ENCODE measurements at places on chromosomes 7 and 10.

DNA sequence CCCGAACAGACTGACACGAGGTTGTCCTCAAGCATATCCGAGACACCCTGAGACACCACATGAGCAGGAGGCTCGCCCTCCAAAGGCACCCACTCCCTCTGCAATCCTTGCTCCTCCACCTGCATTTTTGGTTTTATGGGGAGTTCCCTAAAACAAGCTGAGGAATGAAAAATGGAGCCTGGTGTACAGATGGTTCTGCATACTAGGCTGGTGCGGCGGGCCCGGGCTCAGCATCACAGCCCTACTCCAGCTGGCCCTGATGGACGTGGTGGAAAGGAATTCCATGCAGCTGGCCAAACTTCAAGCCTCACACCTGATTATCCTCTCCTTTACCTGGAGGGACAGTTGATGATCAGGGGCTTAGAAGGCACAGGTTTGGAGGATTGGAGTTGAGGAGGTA lies 30.3 kb upstream of the JAKMIP3 start:
- no peak overlapping the region for H3K4me3 ChIP-seq
- no peaks in the 10 kb centered on the region for H3K36me3 ChIP-seq
- H3K27me3 ChIP-seq: no peaks in the 10 kb centered on the region
- peaks cover 9% of the 10 kb centered on the region for H3K4me1 ChIP-seq
- no peak for DNase-seq

GRCh38 chr7:43394441-43395130 lies 188.3 kb upstream of the STK17A start:
- DNase-seq: no peak
- H3K27me3 ChIP-seq: no peaks in the 10 kb centered on the region
- H3K4me3 ChIP-seq: no peak overlapping the region
- no peaks in the 10 kb centered on the region for H3K4me1 ChIP-seq

- no peak overlapping the region for H3K4me3 ChIP-seq
- H3K4me1 ChIP-seq: peaks cover 8% of the 10 kb centered on the region
- H3K27me3 ChIP-seq: no peaks in the 10 kb centered on the region
- no peak overlapping the region for H3K27ac ChIP-seq
Observed at GRCh38 chr7:129332254-129333035, 101.8 kb upstream of the STRIP2 start.

DNA sequence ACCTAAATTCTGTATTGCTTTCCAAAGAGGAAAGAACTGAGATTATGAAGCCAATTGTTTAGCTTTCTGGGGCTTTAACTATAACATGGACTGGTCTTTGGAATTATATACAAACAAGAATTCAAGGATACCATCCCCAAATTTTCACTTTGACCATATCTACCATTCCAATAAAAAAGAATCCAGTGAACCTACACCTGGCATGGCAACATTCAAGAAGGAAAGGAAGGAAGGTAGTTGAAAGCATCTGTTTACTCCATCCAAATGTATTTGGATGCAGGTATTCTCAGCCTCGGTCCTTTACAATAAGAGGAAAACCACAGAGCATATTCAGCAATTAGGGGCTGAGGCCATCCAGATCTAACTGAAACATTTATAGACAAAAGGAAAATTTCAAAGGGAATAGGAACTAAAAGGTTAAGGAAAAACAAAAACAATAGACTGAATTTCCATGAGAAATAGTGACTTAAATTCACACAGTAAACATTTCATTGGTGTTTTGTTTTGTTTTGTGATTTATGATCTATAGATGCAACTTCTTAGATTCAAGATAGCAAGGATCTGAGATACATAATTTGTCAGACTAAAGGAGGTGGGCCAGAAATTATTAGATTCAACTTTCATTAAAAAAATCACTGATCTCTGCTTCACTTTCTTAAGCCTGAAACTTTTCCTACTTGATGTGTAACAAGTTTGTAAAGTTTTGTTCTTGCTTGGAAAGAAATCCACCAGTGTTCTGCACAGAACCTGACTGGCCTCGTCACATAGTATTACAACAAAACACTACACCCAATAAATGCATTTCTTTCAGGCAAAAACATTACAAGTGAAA lies 12.7 kb downstream of the SKIDA1 start:
- H3K27ac ChIP-seq: no peak overlapping the region
- DNase-seq: no peak
- peaks cover 60% of the 10 kb centered on the region for H3K4me1 ChIP-seq

GRCh38 chr10:58082248-58082647 lies 185.4 kb downstream of the IPMK start:
- no peak overlapping the region for H3K27ac ChIP-seq
- H3K4me3 ChIP-seq: no peak overlapping the region
- H3K36me3 ChIP-seq: no peaks in the 10 kb centered on the region
- DNase-seq: no peak

DNA sequence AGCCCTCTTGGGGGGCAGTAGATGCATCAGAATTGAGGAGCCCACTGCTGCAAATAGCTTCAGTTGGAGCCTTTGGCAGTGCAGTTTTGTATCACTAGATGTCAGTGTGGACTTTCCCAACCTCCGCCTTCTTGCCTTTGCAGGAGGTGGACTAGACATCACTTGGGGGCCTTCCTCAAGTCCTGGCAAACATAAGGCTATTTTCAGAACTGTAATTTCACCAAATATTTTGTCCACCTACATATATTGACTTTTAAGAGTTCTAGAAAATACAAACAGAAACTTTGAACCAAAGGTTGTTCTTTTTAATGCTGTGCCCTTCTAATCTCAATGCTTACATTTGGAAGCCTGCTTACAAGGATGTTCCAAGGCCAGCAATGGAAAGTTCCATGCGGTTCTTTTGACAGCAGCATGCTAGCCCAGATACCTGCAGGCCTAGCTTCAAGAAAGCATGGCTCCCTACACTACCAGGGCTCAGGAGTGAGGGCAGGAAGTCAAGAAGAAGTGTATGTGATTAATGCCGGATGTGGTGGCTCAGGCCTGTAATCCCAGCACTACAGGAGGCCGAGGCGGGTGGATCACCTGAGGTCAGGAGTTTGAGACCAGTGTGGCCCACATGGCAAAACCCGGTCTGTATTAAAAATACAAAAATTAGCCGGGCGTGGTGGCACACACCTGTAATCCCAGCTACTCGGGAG lies 8.0 kb upstream of the ZNRF2 start:
- peaks cover 13% of the 10 kb centered on the region for H3K4me1 ChIP-seq
- H3K27ac ChIP-seq: no peak overlapping the region
- H3K27me3 ChIP-seq: no peaks in the 10 kb centered on the region
- no peak for DNase-seq

DNA sequence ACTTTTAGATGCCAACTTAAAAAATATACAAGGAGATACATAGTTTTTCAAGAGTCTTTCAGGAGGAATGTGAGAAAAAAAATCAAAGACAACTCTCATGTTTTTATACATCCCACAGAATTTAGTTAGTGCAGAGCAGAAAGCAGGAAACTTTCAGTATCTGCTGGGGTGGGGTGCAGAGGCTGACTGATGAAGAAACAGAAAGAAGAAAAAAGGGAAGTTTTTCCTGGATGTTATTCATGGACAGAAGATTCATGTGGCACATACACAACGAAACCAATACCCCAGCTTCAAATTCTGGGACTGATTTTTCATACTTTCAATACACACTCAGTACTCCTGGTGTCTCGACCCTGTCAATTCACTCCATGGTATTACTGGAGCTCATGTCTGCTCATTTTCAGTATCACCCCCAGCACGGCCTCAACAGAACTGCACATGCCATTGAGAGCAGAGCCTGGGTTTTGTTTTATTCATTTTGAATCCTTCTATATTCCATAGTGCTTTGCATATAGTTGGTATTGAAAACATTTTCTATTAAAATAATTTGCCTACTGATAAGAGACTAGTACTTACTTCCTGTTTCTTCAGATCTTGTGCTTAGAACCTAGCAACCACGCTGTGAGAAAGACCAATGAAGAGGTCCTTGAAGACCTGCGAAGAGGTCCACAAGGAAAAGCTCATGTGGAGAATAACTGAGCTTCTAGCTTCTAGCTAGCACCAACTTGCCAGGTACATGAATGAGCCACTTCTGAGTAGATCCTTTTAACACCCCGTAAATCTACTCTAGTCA lies 49.0 kb downstream of the NDUFB2 start:
- no peak overlapping the region for H3K4me3 ChIP-seq
- no peaks in the 10 kb centered on the region for H3K4me1 ChIP-seq
- no peaks in the 10 kb centered on the region for H3K36me3 ChIP-seq
- H3K27me3 ChIP-seq: no peaks in the 10 kb centered on the region

DNA sequence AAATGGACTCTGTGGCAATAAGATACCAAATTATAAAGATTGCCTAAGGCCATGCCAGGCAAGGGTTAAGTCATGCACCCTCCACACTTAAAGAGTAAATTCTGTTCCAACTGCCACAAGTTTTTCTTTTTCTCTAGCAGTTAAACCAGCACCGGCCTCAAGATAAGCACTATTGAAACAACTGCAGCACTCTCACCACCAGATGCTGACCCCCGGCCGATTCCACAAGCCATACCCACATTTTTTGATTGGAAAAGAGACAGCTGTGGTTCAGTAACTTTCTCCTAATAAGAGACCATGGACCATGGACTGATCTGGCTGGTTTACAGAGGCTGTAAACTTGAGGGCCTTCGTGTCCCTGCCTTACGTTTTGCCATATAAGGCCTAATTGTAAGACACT lies 44.9 kb downstream of the GRM8 start:
- no peaks in the 10 kb centered on the region for H3K4me1 ChIP-seq
- H3K4me3 ChIP-seq: no peak overlapping the region
- no peak for DNase-seq
- no peaks in the 10 kb centered on the region for H3K36me3 ChIP-seq
- H3K27ac ChIP-seq: no peak overlapping the region

GRCh38 chr7:112147793-112148361 lies 58.3 kb downstream of the DOCK4 start:
- H3K36me3 ChIP-seq: no peaks in the 10 kb centered on the region
- no peak overlapping the region for H3K27ac ChIP-seq
- H3K4me3 ChIP-seq: no peak overlapping the region
- no peak for DNase-seq
- peaks cover 6% of the 10 kb centered on the region for H3K4me1 ChIP-seq

GRCh38 chr7:106110238-106110560 lies 1.9 kb downstream of the SYPL1 start:
- DNase-seq: no peak
- H3K4me1 ChIP-seq: peaks cover 70% of the 10 kb centered on the region
- H3K36me3 ChIP-seq: no peaks in the 10 kb centered on the region
- H3K4me3 ChIP-seq: peak overlapping the region; percentile 79
- no peaks in the 10 kb centered on the region for H3K27me3 ChIP-seq

- no peaks in the 10 kb centered on the region for H3K27me3 ChIP-seq
- DNase-seq: no peak
- no peak overlapping the region for H3K4me3 ChIP-seq
- no peak overlapping the region for H3K27ac ChIP-seq
Observed at GRCh38 chr10:28492116-28492920, 40.6 kb upstream of the WAC start.

DNA sequence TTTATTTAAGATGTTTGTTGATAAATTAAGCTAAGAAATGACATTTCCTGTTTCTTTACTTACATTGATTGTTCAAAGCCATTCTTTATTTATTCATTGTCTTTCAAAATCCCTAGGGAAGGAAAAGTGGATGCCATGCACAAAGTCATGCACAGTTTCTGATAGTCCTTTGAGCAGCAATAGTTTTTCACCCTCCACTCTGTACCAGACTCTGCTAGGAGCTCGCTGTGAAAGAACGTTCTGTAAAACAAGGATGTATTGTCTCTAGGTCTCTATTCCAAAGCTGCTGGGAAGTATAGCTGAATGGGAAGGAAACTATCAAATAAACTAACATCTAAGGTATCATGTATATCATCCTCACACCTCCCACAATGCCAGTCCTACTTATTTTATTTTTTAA lies 7.8 kb upstream of the NOC3L start:
- no peak for DNase-seq
- no peaks in the 10 kb centered on the region for H3K4me1 ChIP-seq
- no peak overlapping the region for H3K27ac ChIP-seq
- no peak overlapping the region for H3K4me3 ChIP-seq

GRCh38 chr10:88966797-88967196 lies 14.2 kb upstream of the ACTA2 start:
- no peaks in the 10 kb centered on the region for H3K4me1 ChIP-seq
- no peaks in the 10 kb centered on the region for H3K36me3 ChIP-seq
- no peak overlapping the region for H3K4me3 ChIP-seq

GRCh38 chr10:12031404-12031803 lies 11.2 kb downstream of the UPF2 start:
- no peaks in the 10 kb centered on the region for H3K4me1 ChIP-seq
- no peak for DNase-seq
- H3K27me3 ChIP-seq: no peaks in the 10 kb centered on the region
- no peak overlapping the region for H3K27ac ChIP-seq
- H3K4me3 ChIP-seq: no peak overlapping the region

- no peaks in the 10 kb centered on the region for H3K27me3 ChIP-seq
- no peak for DNase-seq
- H3K36me3 ChIP-seq: no peaks in the 10 kb centered on the region
- H3K4me3 ChIP-seq: no peak overlapping the region
Observed at GRCh38 chr7:46007990-46008643, 87.0 kb upstream of the IGFBP3 start.

GRCh38 chr10:84205049-84205852 lies 10.9 kb downstream of the CDHR1 start:
- H3K4me3 ChIP-seq: no peak overlapping the region
- H3K27me3 ChIP-seq: no peaks in the 10 kb centered on the region
- H3K27ac ChIP-seq: no peak overlapping the region
- no peaks in the 10 kb centered on the region for H3K4me1 ChIP-seq
- H3K36me3 ChIP-seq: no peaks in the 10 kb centered on the region
- no peak for DNase-seq

DNA sequence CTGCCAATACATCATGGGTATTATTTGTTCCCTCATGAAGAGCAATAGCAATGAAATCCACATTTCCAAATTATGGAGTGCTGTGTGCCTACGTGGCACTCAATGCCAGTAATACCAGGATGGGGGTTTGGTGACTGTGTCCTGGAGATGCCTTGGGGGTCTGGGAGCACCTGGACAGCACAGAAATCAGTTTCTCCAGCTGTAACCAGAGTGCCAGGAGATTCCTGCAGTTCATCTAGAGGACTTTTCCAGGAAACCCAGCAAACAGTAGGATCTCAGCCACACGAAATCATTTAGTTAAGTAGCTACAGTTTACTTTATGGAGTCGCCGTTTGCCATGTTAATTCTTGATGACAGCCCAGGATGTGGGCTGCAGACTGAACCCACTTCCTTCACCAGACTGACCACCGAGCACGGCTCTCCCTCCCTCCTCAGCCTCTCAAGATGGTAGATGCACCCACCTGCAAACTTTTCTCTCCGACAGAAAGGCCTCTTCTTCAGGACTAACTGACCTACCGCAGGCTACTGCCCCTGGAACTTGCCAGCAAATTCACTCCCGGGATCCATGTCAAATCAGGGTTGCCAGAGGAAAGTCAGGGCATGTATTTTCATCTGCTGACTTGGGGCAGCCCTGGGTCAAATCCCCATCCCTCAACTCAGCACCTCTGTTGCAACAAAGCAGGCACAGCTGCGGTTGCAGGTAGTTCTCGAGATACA lies 30.3 kb downstream of the MKI67 start:
- no peak for DNase-seq
- H3K4me3 ChIP-seq: no peak overlapping the region
- no peak overlapping the region for H3K27ac ChIP-seq
- peaks cover 18% of the 10 kb centered on the region for H3K36me3 ChIP-seq

Data from esophagus squamous epithelium (tissue), 5 donors.